Heart right ventricle (tissue), 16 donors: ENCODE measurements at places on chromosomes 4 and X. TPM values are rescaled to one million over a fixed set of nuclear protein-coding genes. Genes with fewer than 3 reads are reported as not detected.
A peak's percentile ranks its signal among the peaks of the same experiment; 100 is the strongest.

GRCh38 chr4:142331132-142331531 is 515.0 kb downstream of the INPP4B start:
- DNase-seq: peak; percentile 72

DNA sequence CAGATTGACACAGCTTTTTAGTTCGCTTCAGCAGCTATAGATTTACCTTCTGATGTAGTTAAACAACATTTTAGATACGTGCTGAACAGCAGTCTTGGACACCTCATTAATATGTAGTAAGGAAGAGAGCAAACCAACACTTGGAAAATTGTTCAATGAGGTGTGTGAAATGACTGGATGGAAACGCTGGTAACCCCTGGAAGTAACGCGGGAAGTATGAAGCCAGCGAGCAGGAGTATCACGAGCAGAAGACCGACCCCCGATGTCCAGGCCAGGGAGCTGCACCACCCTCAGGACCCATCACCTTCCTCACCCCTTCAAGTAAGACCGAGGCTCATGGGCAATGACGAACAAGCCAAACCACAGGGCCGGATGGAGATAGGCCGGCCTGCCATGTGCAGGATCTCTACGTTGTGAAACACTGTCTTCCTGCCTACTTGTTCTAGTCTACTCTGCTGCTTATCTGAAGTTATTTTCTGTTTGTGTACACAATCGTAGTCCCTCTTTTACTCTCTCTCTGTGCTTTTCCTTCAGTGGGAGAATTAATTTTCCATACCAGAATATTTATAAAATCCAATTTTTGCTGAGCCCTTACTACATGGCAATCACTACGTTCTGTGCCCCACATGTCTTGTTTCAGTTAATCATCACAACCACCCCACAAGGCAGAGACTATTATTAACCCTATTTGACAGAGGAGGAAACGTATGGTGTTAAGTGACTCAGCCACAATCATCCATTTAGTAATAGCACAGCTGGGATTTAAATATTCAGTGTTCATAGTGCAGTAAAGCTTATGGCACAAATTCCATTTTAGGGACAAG is 221.7 kb downstream of the APBB2 start:
- DNase-seq: no peak

- DNase-seq: peak; percentile 37
Observed at GRCh38 chr4:129641179-129641578, 545.2 kb downstream of the C4orf33 start.

- DNase-seq: no peak
Observed at GRCh38 chrX:45709381-45709780, 508.7 kb upstream of the DIPK2B start.

DNA sequence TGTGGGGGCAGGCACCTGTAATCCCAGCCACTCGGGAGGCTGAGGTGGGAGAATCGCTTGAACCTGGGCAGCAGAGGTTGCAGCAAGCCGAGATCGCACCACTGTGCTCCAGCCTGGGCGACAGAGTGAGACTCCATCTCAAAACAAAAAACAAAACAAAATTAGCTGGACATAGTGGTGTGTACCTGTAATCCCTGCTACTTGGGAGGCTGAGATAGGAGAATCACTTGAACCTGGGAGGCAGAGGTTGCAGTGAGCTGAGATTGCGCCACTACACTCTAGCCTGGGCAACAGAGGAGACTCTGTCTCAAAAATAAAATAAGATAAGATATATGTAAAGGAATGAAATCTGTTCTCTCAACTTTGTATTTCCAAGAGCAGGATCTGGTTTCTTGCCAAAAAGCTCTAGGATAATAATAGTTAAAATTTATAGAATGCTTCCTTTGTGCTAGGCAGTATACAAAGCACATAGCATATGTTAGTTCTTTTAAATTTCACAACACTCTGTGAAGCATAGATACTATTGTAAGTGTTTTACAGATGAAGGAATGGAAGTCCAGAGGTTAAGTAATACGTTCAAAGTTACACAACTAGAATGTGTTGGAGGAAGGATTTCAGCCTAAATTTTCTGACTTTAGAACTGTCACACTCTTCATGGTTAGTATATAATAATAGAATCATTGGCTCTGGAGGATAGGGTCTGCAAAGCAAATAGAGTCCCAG is 10.3 kb downstream of the MRPL1 start:
- no peak for DNase-seq

- no peak for DNase-seq
Observed at GRCh38 chr4:125719987-125720386, 405.2 kb downstream of the FAT4 start.

DNA sequence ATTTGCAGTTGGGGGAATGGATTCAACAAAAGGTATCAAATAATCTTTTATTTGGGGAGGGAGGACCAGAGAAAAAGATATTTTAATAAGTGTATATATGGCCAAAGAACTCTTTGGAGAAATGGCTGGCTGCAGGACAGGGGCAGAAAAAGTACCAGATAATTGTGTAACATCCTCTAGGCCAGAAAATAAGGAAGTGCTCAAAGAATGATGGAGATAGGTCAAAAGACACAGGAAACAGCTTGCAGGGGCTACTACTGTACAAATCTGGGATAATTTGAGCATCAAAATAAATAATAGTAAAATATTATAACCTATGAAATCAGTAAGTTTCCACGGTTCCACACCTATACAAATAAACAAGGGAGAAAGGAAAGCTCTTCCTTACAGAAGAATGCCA is 34.8 kb downstream of the KLHL5 start:
- DNase-seq: no peak

DNA sequence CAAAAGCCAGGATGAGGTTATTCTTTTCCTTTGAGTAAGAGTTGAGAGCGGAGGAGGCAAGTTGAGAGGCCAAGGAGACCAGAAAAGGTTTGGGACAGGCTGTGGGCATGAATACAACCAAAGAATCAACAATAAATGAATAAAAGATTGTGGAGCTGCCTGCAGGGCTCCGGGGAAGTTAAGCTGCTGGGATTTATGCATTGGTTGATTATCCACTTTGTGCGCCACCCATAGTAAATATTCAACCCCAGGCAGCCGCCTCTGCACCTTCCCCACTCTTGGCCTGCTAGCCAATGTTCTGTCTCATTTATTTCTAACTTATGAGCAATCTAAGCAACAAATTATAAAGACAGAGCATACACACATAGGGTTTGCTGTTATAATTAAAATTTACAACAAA is 28.2 kb upstream of the IGSF1 start:
- DNase-seq: no peak

The EVC gene
- total RNA-seq: 3.5 TPM

The ATOH1 gene
- not detected for total RNA-seq

The LEF1 gene
- total RNA-seq: not detected

The GALNTL6 gene
- total RNA-seq: 0.35 TPM

The NWD2 gene
- not detected for total RNA-seq

The TRAPPC11 gene
- total RNA-seq: 16.4 TPM

The BTC gene
- 0.42 TPM for total RNA-seq

The HMX1 gene
- total RNA-seq: not detected
